ENCODE measurements at places on chromosomes 3 and 15. TPM values are rescaled to one million over a fixed set of nuclear protein-coding genes. Genes with fewer than 3 reads are reported as not detected.

The TNFSF10 gene
- total RNA-seq, result 2.9 TPM

The TNNC1 gene
- 0.41 TPM for total RNA-seq

The THPO gene
- total RNA-seq, result 0.41 TPM

The RAD18 gene
- total RNA-seq, result 11.8 TPM

The AADACL2 gene
- not detected for total RNA-seq

The MELTF gene
- 1.2 TPM for total RNA-seq

The SLC15A2 gene
- total RNA-seq, result 7.7 TPM

The FMN1 gene
- total RNA-seq, result 1.2 TPM

The C2CD4A gene
- total RNA-seq, result under 0.01 TPM

The TMC3 gene
- under 0.01 TPM for total RNA-seq

The CPLX3 gene
- 0.82 TPM for total RNA-seq

The GXYLT2 gene
- total RNA-seq, result 2.4 TPM

The SOX14 gene
- not detected for total RNA-seq

The RAD54L2 gene
- 23.2 TPM for total RNA-seq

The GRK7 gene
- under 0.01 TPM for total RNA-seq

The CD200 gene
- total RNA-seq, result 49.7 TPM

The P2RY13 gene
- 1.6 TPM for total RNA-seq

The POPDC2 gene
- 0.82 TPM for total RNA-seq

The GPR87 gene
- total RNA-seq, result not detected

The CLDN18 gene
- not detected for total RNA-seq

The CFAP20DC gene
- total RNA-seq, result 2.0 TPM

The SLC9C1 gene
- total RNA-seq, result 0.41 TPM

The ZNF80 gene
- not detected for total RNA-seq

The STRA6 gene
- total RNA-seq, result 3.7 TPM

The PLCH1 gene
- 19.2 TPM for total RNA-seq

The TBC1D5 gene
- total RNA-seq, result 77.5 TPM

The MUC4 gene
- 0.41 TPM for total RNA-seq

The B4GALT4 gene
- total RNA-seq, result 8.6 TPM

The GNAT1 gene
- not detected for total RNA-seq

The COL6A5 gene
- under 0.01 TPM for total RNA-seq

The HCLS1 gene
- 0.82 TPM for total RNA-seq

The SNRPA1 gene
- total RNA-seq, result 13.9 TPM

The RPLP1 gene
- total RNA-seq, result 27.3 TPM

The SST gene
- 28.5 TPM for total RNA-seq

The GHRL gene
- total RNA-seq, result not detected

The EPHA3 gene
- total RNA-seq, result 136 TPM

The MYEF2 gene
- total RNA-seq, result 117 TPM

The SPPL2A gene
- 31.0 TPM for total RNA-seq

The MSL2 gene
- 23.6 TPM for total RNA-seq

The SPATA12 gene
- total RNA-seq, result not detected

The GREM1 gene
- total RNA-seq, result 2.4 TPM

The SH2D7 gene
- total RNA-seq, result not detected

The GPR149 gene
- total RNA-seq, result 7.7 TPM

The XPC gene
- 9.8 TPM for total RNA-seq

The MAGI1 gene
- 39.1 TPM for total RNA-seq

The OR5K2 gene
- total RNA-seq, result not detected

The SUCNR1 gene
- total RNA-seq, result 0.41 TPM

The DENND6A gene
- total RNA-seq, result 46.1 TPM

The AP3B2 gene
- 55.8 TPM for total RNA-seq

The CCR3 gene
- not detected for total RNA-seq

The RPS27L gene
- 21.6 TPM for total RNA-seq

The OPA1 gene
- 136 TPM for total RNA-seq

The IL12A gene
- 2.0 TPM for total RNA-seq

The SLC25A38 gene
- 14.3 TPM for total RNA-seq

The RTP3 gene
- not detected for total RNA-seq

The IMP3 gene
- total RNA-seq, result 43.6 TPM

The DPPA2 gene
- total RNA-seq, result not detected

The SPSB4 gene
- total RNA-seq, result 4.1 TPM

Data from frontal cortex (tissue), 4 donors.